ENCODE measurements at places on chromosomes 1 and 21.
A peak's percentile ranks its signal among the peaks of the same experiment; 100 is the strongest.

GRCh38 chr1:197919346-197920066 lies 2.3 kb downstream of the LHX9 start:
- DNase-seq: no peak

DNA sequence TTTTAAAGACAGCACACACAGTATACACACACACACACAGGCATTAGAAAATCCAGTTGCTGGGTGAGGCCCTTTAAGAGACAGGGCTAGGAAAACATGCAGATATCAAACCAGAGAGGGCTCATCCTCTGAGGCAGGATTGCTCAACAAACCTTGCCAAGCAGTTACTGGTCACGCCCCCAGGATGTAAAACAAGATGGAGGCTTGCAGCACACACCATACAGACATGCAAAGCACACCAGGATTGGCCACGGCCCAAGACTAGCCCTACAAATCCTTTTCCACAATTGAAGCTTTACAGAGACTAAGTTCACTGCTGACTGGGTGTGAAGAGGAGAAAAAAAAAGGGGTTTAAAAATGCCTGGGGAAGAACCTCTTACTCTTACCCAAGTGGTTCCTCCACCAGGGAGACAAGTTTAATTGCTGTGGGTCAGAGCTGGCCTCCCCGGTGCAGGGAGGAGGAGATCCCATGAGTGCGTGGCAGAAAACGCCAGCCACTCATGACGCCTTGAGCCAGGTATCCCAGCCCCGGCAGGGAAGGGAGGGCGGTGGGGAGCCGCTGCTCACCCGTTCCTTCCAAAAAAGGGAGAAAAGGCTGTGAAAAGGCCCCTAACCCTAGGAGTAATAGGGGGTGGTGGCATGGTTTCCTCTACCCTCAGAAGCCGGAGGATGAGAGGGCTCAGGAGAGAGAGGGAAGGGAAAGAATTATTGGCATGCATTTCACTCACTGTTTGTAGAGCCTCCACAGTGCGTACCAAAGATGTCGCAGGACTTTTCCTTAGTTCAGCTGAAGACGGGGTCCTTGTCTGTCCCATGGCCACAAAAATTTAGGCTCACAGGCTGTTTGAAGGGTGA lies 594.6 kb upstream of the ZP4 start:
- DNase-seq: peak; percentile 57

- no peak for DNase-seq
These were observed 271.1 kb downstream of the PTPRC start for GRCh38 chr1:198909973-198910372.

- DNase-seq: no peak
These were observed 15.6 kb downstream of the BACE2 start for GRCh38 chr21:41183575-41183974.

DNA sequence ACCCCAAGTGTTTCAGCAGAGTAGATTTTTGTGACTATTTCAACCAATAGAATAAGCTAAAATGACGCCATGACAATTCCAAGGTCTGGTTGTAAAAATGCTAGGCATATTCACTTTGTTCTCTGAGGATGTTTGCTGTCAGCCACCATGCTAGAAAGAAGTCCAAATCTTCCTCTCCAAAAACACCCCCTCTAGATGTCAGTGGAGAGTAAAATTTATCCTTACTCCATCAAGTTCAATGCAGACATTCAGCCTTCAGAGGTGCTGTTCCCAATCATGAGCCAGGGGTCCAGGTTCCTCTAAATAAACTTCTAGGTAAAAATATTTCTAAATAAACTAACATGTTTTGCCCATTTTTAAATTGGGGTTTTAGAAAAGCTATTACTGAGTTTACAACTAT lies 395.4 kb upstream of the ADAMTS5 start:
- peak; percentile 54 for DNase-seq

GRCh38 chr1:31977385-31978131 lies 36.1 kb upstream of the KHDRBS1 start:
- DNase-seq: peak; percentile 76

- no peak for DNase-seq
These were observed 106.3 kb downstream of the CD247 start for GRCh38 chr1:167412072-167412471.

DNA sequence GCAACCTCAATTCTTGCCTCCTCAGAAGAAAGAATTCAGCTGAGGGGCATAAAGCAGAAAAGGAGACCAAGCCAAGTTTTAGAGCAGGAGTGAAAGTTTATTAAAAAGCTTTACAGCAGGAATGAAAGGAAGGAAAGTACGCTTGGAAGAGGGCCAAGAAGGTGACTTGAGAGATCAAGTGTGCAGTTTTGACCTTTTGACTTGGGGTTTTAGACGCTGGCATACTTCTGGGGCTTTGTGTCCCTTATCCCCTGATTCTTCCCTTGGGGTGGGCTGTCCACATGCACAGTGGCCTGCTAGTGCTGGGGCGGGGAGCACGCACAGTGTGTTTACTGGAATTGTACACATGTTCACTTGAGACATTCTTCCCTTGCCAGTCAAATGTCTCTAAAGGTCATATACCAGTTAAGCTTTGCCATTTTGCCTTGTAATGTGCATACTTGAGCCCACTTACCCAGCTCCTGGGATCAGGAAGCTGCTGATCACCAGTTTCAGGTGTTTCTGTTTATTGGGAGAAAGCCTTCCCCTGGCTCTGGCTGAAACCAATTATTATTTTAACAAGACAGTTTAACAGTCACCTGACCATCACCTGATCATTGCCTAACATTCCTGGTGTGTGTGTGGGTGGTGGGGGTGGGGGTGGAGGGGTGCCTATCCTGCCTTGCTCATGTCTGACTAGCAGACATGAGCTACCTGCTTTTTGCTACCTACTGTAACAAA lies 36.2 kb downstream of the UTP25 start:
- DNase-seq: peak; percentile 38

GRCh38 chr1:36199934-36200741 lies 24.1 kb upstream of the THRAP3 start:
- peak; percentile 69 for DNase-seq
